ENCODE measurements at places on chromosomes 2 and 18.
A peak's percentile ranks its signal among the peaks of the same experiment; 100 is the strongest.

GRCh38 chr18:6145645-6146306 lies 250.5 kb upstream of the TMEM200C start:
- peak; percentile 71 for DNase-seq

- DNase-seq = no peak
Observed at GRCh38 chr18:78727057-78727739, 252.4 kb upstream of the SALL3 start.

DNA sequence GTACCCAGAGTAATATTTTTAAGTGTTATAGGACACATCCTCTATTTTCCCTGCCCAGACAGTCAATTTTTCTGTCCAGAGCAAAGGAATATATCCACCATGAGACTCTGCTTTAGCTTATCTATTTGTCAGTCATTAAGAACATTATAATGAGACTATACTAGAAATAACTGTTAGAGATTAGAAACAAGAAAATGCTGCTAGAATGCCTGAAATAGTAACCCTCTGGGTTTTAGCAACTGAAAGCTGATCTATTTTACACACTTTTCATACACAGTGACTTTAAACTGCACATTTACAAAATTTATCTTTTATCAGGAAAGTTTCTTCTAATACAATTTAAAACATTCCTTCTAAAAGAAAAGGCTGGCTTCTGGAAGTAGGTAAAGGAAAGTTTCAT lies 39.6 kb downstream of the MBD2 start:
- DNase-seq = no peak

- no peak for DNase-seq
Observed at GRCh38 chr2:233498126-233498525, 68.5 kb downstream of the USP40 start.

- no peak for DNase-seq
Observed at GRCh38 chr2:170276925-170277629, 99.1 kb downstream of the MYO3B start.

DNA sequence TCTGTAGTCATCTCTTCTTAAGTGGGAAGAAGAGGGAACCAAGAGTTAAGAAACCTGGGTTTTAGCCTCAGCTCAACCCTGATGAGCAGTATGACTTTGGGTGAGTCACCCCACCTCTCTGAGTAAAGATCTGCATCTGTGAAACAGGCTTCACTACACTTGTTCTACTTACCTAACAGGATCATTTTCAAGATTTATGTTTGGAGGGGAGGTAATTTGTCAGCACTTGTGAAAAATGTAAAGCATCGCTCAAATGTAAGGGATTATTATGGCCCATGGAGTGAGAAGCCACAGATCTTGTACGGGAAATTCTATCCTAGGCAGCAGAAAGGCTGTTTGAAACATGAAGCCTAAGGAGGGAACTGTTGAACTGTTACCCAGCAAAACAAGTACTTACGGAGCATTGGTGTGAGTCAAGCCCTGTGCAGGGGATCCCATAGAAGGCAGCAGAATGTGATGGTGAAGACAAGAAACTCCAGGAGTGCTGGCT lies 160.6 kb downstream of the PRKCE start:
- DNase-seq = no peak

DNA sequence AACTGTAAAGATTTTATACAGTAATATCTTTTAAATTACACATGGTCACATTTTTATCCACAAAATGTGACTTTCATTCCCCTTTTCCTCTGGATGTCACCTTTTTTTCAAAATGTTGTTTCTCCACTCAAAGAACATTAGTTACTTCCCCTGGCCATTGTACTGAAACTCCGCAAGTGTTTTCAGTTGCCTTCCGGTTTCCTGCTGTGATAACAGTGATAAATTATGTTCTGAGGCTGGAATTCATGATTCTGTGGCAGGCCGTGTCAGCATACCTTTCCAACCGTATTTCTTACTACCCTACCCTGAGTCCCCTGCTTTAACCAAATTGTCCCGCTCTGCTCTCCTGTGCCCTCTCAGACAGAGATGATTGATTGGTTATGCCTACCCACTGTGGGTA lies 53.5 kb downstream of the MGAT5 start:
- DNase-seq = no peak

GRCh38 chr2:64819774-64820688 lies 166.3 kb upstream of the SERTAD2 start:
- no peak for DNase-seq

GRCh38 chr2:88824951-88825350 lies 133.5 kb downstream of the RPIA start:
- no peak for DNase-seq

- DNase-seq = no peak
Observed at GRCh38 chr2:159735648-159736047, 23.3 kb downstream of the MARCHF7 start.

GRCh38 chr2:46313063-46313462 lies 15.9 kb downstream of the EPAS1 start:
- DNase-seq = no peak

Measured in heart left ventricle (tissue), 16 donors.